Urinary bladder (tissue), 4 donors: ENCODE measurements at places on chromosomes 7 and 10. TPM values are rescaled to one million over a fixed set of nuclear protein-coding genes. Genes with fewer than 3 reads are reported as not detected.

DNA sequence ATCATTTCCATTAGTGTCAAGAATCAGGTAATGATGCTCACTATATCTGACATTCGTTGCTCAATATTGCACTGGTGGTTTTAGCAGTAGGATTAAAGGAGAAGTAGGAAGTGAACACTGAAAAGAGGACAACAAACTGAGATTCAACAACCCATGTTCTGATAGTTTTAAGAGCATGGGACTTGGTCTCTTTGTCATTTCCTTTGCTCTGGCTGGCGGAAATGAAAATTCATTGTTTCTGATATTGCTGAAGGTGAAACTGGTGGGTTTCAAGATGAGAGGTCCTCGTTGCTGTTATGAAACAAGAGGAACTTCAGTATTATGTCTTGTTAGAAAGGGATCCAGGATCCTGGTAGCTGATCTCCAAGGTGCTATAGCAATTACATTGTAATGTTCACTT is 129.0 kb downstream of the DNAH11 start:
- DNase-seq, result no peak

DNA sequence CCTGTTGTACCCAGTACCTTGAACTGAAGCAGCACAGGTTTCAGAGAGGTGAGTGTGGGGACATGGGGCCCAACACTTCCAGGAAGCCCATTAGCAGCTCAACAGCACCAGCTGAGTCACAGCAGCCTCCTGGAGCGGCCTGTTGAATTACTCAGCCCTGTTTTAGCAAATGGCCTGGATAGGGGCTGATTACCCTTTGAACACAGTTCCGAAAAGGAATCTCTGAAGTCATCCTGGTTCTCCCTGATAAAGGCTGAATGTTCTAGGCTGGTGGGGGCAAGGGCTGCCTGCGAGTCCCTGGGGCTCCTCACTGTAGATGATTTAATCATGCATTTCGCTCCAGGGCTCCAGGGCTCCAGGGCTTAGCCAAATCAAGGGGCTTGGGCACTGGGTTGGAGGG is 287.5 kb downstream of the GRID1 start:
- DNase-seq, result no peak

- DNase-seq, result no peak
Observed at GRCh38 chr10:130746311-130746710, 565.2 kb downstream of the TCERG1L start.

DNA sequence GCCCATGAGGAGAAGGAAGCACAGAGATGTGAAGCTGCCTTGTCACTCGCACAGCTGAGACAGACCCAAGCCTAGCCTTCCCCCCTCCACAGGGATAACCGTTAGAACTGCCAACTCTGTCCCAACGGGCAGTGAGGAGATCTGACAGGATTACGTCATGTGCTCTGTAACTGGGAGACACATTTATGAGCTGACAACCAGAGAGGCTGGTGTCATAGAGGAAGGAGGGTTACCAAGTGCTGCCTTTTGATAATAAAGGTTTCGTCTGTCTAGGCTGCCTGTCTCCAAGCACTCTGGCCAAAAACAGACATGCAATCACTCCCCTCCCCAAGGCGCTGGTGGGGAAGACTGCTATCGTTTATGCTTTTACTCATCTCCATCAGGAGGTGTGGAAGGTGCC is 165.9 kb downstream of the PLXNA4 start:
- no peak for DNase-seq

GRCh38 chr7:141954334-141954733 is 7.6 kb upstream of the CLEC5A start:
- DNase-seq, result no peak

DNA sequence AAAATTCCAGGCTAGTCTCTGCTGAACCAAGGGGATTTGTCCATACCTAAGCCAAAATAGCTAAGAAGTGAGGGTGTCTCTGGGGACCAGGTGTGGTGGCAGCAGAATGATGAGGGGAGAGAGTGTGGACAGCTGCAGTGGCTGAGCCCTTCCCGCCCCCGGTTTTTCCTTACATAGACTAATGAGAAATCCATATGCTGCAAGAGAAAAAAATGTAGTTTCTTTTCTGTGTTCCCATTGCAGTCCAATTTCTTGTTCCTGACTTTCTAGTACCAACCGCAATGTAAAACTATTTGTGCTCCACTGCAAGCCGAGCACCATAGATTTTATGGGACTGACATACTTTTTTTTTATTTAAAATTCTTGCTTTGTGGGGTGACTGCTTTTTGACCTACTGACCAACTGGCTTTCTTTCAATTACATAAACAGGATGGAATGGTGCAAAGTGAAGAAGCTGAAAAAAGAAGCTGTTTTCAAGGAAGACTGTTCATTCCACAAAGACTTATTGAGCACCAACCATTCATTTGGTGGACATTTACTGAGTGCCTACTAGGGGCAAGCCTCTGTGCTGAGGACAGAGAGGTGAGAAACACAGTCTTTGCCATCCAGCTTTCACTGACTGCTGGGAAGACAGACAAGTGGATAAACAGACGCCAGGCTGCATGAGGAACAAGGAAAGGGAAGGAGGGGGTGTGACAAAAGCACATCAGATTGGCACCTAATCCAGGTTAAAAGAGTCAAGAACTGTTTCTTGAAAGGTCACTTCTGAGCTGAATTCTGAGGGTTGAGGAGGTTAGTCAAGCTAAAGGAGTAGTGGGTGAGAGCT is 9.8 kb downstream of the CEP41 start:
- no peak for DNase-seq

- no peak for DNase-seq
Observed at GRCh38 chr7:98334081-98334480, 52.6 kb downstream of the BRI3 start.

- DNase-seq, result no peak
Observed at GRCh38 chr7:131655447-131655846, 99.0 kb upstream of the PODXL start.

DNA sequence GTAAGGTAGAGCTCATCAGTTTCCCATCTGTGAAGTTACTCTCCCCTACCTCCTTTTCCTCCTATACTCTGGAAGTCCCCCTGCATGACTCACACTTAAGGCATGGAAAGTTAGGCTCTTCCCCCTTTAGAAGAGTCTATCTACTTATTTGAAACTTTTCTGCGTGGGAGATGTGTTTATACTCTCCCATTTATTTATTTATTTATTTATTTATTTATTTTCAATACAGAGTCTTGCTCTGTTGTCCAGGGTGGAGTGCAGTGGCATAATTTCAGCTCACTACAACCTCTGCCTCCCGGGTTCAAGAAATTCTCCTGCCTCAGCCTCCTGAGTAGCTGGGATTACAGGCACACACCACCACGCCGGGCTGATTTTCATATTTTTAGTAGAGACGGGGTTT is 107.5 kb upstream of the JCAD start:
- no peak for DNase-seq

GRCh38 chr7:84145892-84146291 is 48.7 kb downstream of the SEMA3A start:
- no peak for DNase-seq

GRCh38 chr10:62815381-62816075 is 638 bp downstream of the EGR2 start:
- no peak for DNase-seq

DNA sequence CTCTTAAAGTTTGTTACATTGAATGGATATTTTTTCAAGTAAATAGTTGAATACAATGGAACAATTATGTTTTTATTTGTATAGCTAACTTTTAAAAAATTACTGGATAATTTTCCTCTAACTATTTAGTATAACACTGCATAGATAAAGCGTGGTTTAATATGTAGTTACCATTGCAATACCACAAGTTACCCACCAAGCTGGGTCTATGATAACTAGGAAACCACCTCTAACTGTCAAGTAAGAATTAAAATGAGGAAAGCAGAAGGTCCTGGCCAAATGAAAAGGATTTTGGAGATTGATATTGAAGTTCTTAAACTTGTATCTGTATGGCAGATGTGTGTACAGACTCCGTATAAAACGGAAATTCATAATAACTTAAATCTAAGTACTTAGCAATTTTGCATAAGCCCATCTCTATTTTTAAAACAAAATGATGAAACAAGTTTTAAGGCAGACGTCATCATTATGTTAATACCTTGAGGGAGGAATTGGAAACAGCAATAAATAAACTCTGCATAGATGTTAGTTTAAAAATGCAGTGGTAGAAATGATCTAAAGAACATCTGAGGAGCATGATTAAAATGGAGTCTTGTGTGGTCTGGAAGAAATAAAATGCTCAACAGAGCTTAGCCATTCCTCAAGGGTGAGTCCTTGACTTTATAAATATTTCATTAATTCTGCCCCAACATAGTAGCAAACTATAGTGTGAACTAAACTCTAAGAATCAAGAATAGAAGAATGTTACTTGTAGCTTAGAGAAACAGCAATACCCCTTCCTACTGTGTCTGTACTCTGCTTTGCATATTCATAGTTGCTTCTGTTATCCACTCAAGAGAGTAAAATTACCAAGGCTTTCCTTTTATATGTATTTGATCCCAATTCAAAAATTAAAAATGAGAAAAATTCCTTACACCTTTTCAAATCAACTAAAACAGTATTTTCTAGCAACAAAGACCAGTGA is 206.4 kb upstream of the FERD3L start:
- no peak for DNase-seq

GRCh38 chr10:3813986-3814837 is 29.2 kb upstream of the KLF6 start:
- no peak for DNase-seq

DNA sequence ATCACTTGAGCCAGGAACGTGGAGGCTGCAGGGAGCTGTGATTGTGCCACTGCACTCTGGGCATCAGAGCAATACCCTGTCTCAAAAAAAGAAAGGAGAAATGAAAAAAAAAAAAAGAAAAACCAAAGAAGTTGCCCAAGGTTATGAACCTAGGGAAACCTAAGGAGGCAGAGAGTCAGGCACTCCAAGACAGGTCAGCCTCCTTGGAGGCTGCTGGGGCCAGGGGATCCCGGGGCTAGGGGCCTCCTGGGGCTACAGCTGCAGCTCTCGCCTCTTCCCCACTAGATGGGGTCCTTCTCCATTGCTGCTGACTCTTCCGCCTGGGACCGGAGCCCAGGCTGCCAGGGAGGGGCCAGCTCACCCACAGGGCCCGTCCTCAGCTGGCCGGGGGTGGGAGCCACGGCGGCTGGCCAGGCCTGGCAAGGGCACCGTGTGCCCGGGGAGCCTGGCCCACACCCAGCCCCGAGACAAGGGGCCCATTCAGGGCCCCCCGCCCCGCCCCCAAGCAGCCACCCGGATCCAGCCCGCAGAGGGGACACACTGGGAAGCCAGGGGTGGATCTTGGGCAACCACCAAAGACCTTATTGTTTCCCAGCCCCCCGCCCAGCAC is 1.7 kb upstream of the SPACDR start:
- no peak for DNase-seq

DNA sequence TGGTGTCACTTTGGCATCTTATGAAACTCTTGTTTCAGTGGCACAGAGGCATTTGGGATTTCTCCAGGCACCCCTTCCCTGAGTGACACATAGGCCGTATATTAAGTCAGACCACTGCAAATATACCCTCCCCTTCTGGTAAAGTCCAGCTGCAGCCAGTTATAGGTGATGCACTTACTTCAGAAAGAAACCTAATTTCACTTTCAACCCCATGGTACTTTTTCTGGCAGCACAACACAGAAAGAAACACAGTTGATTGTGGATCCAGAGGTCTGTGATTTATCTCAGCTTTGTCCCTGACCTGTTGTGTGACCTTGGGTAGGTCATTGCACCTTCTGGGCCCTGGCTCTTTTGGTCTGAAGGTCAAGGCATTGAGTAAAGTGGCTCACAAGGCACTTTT is 173.2 kb downstream of the BUB3 start:
- no peak for DNase-seq

- no peak for DNase-seq
Observed at GRCh38 chr10:85137253-85137652, 808.9 kb downstream of the CCSER2 start.

DNA sequence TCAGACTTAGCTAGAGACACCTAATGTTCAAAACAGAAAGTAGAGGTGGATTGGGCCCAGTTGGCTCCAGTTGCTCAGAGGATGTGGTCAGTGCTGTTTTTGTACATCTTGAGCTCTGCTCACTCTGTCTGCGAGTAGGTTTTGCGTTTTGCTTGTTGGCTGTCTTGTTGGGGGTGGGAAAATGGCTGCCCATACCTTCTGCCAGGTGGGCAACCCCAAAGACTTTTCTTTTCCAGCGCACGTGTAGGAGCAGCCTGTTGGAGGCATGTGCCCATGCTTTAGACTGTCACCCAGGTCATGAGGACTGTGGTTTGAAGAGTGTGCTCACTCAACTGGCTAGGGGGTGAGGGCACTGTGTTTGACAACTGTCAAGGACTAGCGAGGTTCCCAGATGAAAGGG is 73.9 kb downstream of the KAT6B start:
- DNase-seq, result no peak

DNA sequence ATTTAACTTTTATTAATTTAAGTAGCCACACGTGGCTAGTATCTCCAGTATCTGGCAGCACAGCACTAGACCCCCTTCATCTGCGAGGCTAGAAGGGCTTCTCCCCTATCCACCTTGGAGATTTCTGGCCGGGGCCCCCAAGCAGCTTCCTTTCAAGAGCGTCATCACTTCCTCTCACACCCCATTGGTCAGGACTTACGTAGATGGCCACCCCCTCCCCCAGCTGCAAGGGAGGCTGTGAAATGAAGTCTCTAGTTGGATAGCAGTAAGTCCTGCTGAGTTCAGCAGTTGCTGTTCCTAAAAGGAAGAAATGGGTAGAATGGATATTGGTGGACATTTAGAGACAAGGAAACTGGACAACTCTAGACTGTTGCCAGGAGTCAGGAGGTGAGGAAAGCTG is 33.8 kb upstream of the COMTD1 start:
- DNase-seq, result no peak

DNA sequence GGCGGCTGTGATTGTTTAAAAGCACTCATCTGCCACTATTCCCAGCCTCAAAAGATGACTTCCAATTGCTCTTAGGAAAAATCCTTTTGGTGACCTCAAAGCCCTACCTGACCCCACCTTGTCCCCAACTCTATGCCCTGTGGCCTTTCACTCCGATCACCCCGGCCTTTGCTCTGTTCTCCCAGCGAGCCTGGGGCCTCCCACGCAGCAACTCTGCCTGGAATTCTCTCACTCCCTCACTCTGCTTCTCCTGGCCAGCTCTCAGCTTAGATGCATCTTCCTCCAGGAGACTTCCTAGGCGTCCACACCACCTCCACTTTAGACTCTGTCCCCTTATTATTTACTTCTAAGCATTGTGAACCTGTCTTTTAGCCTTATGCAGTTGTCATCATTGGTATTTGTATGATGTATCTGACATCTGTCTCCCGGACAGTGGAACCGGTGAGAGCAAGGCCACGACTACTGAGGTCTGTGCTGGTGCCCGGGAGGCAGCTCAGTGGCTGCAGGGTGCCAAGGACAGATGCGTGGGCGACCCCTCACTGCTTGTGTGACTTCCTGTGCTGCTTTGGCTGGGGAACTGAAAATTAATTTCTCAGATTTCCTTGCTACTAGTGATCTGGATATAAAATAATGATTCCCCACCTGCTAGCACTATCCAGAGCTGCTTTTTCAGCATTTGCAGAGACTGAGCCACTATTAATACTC is 63.0 kb downstream of the PIP4K2A start:
- no peak for DNase-seq

Gene CAMK1D
- total RNA-seq, result 7.6 TPM

Gene SPDYE18
- total RNA-seq, result 0.63 TPM

Gene KCNH2
- 9.9 TPM for total RNA-seq

Gene FXYD4
- total RNA-seq, result 0.95 TPM

Gene IFIT1B
- 2.2 TPM for total RNA-seq

Gene SPDYE16
- total RNA-seq, result not detected

Gene SEMA3D
- total RNA-seq, result 102 TPM

Gene PIK3AP1
- 6.6 TPM for total RNA-seq

Gene FAM25A
- not detected for total RNA-seq

Gene LIPF
- total RNA-seq, result not detected

Gene NUDT13
- total RNA-seq, result 1.3 TPM

Gene ZP3
- total RNA-seq, result 0.42 TPM

Gene PPP1R3C
- total RNA-seq, result 129 TPM

Gene HGF
- 42.7 TPM for total RNA-seq
